NCI-H510A (cell line): ENCODE measurements at places on chromosomes 12 and 14.

DNA sequence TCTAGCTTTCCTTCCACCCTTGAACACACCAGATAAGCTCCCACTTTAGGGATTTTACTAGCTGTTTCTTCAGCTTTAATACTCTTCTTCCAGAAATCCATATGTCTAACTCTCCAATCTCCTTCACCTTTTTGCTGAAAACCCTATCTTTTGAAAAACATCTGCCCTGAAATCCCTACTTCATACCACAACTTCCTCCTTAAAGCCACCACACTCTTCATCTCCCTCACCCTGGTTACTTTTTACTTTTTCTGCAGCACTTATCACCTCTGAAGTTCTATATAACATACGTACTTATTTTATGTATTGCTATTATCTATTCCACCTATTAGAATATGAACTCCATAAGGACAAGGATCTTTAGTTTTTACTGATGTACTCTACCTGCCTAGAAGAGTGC is 28.6 kb upstream of the PTPRQ start:
- DNase-seq, result no peak

GRCh38 chr12:41681898-41682297 is 462.8 kb downstream of the GXYLT1 start:
- DNase-seq, result no peak

GRCh38 chr12:107847830-107848229 is 73.3 kb downstream of the ASCL4 start:
- no peak for DNase-seq

DNA sequence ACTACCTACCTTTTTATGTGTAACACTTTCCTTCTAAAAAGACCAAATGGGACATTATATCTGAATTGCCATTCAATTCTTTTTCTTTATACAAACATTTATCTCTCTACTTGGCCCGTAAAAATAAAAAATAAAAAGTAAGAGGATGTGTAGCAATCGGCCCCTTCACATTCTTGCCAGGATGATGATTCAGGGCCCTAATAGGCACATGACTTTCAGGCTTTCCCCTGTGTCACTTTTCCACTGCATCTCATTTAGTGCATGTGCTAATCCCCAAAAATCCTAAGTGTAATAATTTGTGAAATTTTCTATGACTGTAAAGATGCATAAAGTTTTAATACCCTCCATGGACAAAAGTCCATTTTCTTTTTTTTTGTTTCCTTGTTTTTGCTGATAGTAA is 23.0 kb upstream of the ATP2B1 start:
- DNase-seq, result no peak

GRCh38 chr12:15933751-15934150 is 22.6 kb downstream of the DERA start:
- DNase-seq, result no peak

- no peak for DNase-seq
Measured at GRCh38 chr12:127398016-127398710, 868.8 kb upstream of the TMEM132C start.

DNA sequence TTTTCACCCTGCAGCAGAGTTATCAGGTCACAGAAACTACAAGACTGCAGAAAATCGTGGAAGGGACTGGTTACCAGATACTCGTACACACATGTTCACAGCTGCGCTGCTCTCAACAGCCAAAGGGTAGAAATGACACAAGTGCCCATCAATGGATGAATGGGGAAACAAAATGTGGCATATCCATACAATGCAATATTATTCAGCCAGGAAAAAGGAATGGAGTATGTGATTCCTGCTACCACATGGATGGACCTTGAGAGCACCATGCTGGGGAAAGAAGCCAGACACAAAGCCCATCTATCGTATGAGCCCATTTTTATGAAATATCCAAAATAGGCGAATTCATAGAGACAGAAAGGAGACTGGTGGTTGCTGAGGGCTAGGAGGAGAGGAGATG is 1.7 kb upstream of the RIMBP2 start:
- no peak for DNase-seq

DNA sequence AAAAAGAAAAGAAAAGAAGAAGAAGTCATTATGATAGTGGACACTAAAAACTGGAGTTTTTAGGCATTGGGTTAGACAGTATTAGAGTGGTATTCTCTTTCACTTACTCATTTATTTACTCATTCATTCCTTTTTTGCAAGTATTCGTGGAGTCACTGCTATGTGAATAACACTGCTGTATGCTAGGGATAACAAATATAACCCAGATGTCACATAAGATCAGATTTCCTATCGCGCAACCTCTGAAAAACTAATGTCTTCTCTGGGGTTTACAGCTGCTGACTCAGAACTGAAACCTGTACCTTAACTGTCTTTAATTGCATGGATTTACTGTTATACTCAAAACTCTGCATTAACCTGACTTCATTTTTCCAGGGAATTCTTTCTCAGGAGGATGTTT is 353.7 kb downstream of the LRIG3 start:
- DNase-seq, result no peak

DNA sequence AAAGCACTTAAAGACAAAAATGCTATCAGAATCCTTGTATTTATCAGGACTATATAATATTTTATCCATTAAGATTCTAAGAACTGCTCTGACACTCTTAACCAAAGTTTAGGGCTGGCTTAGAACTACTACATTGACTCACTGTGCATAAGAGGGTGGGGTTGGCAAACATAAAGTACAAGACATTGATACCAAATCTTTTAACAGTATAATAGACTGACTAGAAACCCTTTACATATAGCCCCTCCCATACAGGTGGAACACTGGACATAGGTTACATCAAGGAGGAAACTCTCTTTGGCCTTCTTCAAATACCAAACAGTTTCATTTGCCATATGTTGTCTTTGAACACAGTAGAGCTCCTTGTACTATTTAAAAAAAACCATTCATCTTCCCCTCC is 15.6 kb upstream of the REP15 start:
- no peak for DNase-seq

DNA sequence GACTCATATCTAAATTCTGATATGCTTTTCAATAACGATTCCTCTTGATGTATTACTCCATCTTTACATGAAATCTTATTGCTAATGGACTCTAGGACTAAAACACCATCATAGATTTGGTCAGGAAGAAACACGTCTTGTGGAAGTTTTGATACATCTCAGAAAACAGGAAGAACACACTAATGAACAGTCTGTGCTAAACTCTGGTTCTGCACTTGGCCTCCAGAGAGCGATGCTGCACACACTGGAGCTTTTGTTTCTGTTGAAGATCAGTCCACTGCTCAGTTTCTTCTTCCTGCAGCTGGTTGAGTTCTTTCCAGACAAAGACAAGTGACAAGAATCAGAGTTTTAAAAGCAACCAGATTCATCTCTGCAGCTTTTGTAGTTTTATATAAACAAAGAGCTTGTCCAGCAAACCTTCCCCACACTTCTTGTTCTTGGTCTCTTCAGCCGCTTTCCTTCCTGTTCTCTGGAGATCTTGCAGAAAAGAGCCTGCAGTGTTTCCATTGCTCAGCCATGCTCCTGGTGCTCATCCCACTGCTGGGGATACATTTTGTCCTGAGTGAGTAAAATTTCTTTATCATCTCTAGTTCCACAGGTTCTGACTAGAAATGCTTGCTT is 229.1 kb upstream of the OR4E1 start:
- no peak for DNase-seq

- DNase-seq, result no peak
Measured at GRCh38 chr14:65487783-65488494, 75.4 kb downstream of the FUT8 start.

DNA sequence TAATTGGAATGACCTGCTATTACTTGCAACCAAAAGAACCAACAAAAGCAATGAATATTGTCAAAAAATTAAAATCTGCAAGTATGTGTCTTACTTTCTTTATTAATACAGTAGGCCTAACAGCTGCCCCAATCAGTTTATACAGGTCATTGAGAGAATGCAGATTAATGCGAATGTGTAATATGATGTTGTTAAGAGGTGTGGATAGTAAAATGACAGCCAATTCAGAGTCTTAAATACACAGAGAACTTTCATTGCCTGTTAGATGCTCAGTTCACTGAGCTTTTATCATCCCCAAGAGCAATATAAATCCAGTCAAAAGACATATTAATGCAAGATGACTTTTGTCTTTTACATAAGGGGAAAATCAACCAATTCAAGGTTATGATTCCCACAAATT is 58.7 kb downstream of the STXBP6 start:
- no peak for DNase-seq

DNA sequence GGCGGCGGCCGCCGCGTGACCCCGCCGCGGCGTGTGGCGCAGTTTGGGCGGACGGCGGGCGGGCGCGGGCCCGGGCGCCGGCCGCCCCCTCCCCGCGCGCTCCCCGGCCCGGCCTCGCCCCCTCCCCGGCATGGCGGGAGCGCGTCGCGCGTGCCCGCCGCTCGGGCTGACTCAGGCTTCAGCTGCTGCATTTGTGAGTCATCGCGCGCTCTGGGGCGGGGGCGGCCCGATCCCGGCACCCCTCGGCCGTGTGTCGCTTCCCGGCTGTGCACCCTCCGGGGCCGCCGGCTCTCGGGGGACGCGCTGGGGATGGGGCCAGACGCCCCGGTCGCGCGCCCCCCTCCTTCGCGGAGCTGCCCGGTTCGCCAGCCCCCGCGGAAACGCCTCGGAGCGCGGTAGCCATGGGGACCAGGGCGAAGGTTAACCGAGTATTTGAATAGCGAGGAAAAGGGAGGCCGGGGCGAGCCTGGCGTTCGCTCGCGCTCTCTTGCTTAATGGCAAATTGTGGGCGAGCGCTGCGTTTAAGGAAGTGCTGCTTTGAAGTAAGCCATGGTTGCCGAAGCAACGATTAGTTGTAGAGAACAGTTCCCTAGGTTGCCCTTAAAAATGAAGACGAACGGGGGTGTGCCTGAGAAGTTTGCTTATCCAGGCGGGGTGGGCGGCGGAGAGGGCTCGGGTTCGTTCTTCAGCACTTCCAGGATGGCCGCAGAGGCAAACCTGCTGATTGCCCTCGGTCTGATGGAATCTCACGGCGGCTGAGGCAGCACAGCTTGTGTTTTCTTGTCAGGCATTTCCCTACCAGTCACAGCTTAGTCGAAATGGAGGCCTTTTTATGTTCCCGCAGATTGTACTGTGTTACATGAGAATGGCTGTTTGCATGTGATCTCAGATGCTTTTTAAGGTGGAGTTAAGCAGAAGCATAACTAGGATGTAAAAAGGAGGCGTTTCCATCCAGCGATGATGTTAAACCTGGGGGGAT is 896 bp downstream of the EIF5 start:
- DNase-seq, result no peak

DNA sequence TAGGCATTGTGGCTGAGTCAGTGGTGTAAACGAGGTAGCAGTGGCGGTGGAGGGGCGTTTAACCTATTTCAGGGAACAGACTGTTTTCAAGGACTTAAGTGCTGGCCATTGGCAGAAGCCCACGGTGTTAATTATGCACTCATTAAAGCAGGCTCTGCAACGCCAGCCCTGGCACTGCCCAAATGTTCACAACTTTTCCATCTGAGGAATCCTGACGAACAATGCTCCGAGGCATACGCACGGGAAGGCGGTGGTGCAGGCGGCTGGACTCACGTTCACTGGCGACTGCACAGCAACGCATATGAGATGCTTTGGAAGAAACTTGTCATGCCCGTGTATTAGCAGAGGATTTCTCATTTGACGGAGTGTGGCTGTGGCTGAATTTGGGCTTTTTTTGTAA is 70.6 kb upstream of the SLC24A4 start:
- DNase-seq, result no peak

- DNase-seq, result no peak
Measured at GRCh38 chr14:69845787-69846186, 33.4 kb upstream of the SMOC1 start.

DNA sequence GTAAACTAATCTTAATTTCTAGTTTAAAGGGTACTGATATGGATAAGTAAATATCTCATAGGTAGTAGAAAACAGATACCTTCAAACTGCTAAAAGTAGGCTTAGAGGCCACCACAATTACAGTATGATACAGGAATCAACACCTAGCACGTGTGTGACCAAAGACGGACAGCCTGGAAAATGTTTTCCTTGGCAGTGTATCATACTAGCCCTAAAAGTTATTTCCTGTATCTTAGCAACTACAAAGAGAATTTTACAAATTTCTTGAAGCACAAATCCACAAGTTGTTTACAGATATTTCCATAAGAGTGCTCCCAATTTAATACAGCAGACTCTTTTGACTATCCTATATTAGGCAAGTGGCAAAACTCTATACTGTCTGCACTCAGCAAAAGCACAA is 106.0 kb downstream of the ITPR2 start:
- no peak for DNase-seq

GRCh38 chr14:38256533-38256840 is 594 bp upstream of the CLEC14A start:
- DNase-seq, result no peak

DNA sequence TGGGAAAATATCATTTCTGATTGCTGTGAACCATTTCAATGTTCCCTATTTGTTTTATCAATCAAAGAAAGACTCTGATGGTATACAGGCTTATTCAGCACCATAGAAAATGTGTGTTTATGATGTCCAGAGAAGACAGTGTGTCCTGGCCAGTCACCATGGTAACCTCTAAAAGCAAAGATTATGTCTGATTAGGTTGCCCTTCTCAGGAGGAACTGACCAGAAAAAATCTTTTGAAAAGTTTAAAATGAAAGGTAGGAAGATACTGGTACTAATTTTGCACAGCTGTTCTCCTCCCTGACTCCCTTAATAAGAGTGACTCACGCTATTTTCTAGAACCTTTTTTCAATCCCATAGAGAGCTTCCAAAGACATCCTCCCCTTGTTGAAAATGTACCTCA is 391.8 kb upstream of the DCN start:
- no peak for DNase-seq

- DNase-seq, result no peak
Measured at GRCh38 chr14:21748869-21749303, 75.3 kb upstream of the OR4E1 start.

GRCh38 chr12:129911428-129912049 is 7.7 kb upstream of the TMEM132D start:
- peak; percentile 68 for DNase-seq

DNA sequence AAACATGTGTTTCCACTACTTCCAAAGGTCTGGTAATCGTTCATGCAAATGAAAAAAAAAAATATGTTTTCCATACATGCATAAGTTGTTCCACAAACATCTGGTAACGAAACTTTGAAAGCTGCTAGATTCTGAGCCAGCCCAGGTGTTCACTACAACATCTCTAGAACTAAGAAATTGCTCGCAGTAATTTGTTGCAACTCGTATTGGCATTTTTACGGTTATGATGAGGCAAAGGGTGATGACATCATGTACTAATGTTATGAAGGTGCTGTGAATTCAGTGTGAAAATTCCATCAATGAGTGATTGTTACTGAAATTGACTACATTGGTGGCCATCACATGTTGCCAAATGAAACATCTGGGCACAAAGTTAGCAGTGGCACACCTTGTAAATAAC is 31.9 kb upstream of the CCDC91 start:
- DNase-seq, result no peak

DNA sequence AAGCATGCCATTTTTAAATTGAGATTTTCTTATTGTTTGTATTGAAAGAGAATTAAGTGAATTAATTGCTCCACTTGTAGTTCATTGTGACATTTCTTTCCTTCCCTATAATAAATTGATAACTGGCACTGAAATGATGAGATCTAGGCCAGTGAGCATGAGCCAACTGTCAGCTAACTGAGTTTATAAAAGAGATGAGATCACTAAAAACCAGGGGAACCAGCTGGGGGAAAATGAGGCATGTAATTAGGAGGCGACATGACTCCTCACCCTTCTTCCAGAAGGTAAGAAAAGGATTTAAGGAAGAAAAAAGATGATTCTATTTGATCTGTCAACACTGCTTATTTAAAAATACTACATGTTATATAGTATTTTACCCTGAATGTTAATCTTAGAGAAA is 104.5 kb upstream of the DNM1L start:
- no peak for DNase-seq
